ENCODE measurements at places on chromosomes 11 and 22.

- no peak for DNase-seq
Observed at GRCh38 chr11:20102397-20102796, 57.9 kb downstream of the DBX1 start.

DNA sequence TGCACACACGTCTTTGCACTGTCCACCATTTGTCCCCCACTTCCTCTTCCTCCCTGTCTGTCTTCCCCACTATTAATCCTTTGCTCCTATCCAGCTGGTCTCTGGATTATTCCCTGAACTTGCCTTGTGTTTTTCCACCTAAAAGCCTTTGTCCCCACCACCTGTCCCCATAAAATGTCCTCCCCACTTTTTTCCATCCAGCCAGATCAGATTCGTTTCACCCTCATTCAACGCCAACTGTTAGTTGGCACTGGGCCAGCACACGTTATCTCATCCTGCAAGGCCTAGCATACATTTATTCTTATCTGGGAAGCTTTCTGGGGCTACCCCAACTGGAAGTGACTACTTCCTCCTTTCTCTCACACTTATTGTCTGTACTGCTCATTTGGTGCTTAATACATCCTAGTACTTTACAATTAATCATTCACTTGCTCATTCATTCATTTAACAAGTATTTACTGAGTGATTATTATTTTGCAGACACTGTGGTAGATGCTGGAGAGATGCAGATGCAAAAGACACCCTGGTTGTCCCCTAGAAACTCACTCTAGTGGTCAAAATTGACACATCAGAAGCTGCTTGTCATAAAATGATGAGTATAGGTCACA, 96.2 kb downstream of the RASSF10 start:
- no peak for DNase-seq

GRCh38 chr11:67054836-67055523, 1.7 kb upstream of the RHOD start:
- DNase-seq = no peak

DNA sequence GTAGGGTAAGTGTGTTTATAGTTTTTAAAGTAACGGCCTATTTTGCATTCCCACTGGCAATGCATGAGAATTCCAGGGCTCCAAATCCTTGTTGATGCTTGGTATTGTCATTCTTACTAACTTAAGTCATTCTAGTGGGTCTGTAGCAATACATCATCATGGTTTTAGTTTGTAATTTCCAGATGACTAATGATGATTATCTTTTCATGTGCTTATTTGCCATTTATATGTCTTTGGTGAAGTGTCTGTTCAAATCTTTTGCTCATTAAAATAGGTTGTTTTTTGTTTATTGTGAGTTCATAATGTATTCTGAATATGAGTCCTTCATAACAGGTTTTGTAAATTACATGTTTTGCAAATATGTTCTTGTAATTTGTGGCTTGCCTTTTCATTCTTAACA, 31.2 kb downstream of the MTMR3 start:
- peak; percentile 55 for DNase-seq

Data from GM23338 (cell line).